ENCODE measurements at places on chromosomes 13 and 19. TPM values are rescaled to one million over a fixed set of nuclear protein-coding genes. Genes with fewer than 3 reads are reported as not detected.

DNA sequence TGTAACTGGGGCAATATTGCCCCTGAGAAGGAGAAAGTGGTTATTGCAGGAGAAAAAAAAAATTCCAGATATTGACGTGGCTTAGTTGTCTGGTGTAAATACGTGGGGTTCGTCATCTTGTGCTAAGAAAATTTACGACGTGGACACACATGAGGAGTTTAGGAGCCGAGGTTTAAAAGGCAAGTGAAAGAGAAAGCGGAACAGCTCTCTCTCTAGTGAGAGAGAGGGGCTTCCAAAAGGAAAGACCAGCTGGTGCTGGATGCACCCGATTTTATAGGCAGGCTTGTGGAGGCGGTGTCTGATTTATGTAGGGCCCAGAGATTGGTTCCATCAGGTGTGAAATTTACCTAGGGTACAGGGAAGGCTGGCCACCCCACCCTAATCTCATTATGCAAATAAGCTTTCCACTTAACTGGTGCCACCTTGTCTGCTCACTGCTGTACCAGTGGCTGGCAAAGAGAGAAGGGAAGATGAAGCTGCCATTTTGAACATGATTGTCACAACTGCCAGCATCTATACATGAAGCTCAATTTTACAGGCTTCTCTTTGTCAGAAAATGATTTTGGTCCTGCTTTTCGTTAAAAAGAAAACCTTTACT, 845.1 kb downstream of the DACH1 start:
- DNase-seq = no peak

DNA sequence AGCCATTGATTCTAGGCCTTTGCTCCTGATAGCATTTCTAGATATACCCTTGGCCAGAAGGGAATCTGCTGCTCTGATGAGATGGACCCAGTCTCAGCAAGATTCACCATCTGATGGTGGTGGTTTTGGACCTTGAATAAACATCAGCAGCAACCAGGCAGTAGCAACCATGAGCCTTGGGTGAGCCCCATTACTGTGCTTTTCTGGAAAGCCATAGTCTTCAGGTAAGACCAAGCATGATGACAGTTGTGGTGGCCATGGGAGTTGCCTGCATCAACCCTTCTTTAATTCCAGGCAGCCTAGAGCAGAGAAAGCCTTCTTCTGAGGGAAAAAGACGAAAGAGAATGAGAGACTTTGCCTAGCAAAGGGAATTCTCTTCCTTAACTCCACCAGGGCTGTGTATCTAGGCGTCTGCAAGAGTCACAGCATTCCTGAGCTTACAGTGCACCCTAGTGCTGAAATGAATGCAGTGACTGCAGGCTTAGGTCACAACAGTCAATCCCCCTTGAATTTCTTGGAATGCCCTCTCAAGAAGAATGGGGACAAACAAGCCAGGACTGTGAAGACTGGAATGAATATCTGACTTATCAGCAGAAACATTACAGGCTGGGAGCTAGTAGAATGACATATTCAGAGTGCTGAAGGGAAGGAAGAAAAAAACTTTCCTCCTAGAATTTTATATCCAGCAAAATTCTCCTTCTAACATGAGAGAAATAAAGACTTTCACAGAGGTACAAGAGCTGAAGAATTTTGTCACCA, 942.4 kb upstream of the PCDH20 start:
- DNase-seq = no peak

DNA sequence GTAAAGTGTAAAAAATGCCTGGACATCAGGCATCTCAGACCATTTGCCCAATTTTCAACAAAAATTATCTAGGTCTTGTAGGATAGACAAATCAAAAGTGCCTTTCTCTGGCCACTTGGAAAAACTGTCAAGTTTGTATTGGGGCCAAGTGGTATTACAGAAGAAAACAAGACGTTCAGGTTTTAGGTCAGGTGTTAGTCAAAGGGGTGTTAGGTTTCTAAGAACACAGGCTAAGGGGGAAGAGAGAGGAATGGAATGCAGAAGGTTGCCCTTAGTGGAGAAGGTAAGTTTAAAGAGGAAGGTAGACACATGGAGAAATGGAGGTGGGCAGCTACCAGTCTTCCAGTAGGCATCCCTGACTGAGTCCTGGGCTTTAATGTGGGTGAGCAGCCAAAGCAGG, 19.9 kb upstream of the ZNF561 start:
- no peak for DNase-seq

- DNase-seq = no peak
Observed at GRCh38 chr13:110447058-110447511, 114.4 kb downstream of the RAB20 start.

Gene SPACA4
- not detected for total RNA-seq

Gene CACNA1A
- 0.16 TPM for total RNA-seq

Gene KIR3DL2
- 1.1 TPM for total RNA-seq

Data from activated T-cell treated with anti-CD3 and anti-CD28 coated beads, Interleukin-2, amount 50 U/mL, for 4 hours (primary cell).